NCI-H1930 (cell line): ENCODE measurements at places on chromosomes 12 and 14.

DNA sequence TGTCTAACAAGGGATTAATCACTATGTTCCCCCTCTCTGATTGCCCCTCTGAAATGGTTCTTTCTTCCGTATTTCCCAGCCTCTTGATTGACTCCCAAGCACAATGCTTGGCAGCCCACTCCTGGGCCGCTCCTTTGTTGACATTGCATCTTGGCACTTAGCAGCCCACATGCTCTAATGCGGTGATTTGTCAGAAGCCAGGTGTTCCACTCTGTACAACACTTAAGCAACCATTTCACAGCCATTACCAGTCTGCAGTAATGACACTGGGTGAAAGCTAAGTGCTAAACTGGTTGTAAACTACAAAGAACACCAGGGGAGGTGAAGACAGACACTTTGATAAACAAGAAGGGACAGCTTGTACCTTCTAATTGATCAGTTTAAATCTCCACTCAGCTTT is 353.5 kb downstream of the TMEM132D start:
- peak; percentile 78 for DNase-seq

DNA sequence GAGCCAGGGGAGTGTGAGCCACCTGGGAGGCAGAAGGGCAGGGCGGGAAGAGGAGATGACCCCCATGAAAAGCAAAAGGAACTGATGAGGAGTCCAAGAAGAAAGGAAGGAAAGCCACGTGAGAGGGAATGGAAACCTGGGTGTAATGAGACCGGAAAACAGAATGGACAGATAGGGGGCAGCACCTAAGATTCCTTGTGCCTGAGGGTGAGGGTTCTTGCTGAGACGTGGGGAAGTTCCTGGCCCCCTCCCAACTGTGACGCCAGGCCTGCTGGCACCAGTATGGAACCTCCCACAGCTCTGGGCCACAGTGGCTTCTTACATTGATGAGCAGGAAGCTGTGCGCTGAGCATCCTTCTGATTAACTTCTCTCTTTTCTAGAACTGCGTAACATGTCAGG is 30.8 kb downstream of the TTC7B start:
- DNase-seq = no peak

GRCh38 chr12:6834254-6834653 is 6.0 kb downstream of the P3H3 start:
- no peak for DNase-seq

DNA sequence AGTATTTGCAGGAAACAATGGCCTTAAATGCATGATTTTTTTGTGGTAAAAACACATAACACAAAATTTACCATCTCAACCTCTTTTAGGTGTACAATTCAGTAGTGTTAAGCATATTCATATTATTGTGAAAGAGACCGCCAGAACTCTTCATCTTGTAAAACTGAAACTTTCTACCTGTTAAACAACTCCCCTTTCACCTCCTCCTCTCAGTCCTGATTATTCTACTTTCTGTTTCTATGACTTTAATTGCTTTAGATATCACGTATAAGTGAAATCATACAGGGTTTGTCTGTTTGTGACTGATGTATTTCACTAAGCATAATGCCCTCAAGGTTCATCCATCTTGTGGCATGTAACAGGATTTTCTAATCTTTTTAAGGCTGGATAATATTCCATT is 353.4 kb downstream of the ADAMTS20 start:
- DNase-seq = no peak

GRCh38 chr14:100399052-100399849 is 76.1 kb downstream of the SLC25A47 start:
- no peak for DNase-seq

GRCh38 chr12:79524507-79525148 is 166.1 kb downstream of the PAWR start:
- DNase-seq = no peak

DNA sequence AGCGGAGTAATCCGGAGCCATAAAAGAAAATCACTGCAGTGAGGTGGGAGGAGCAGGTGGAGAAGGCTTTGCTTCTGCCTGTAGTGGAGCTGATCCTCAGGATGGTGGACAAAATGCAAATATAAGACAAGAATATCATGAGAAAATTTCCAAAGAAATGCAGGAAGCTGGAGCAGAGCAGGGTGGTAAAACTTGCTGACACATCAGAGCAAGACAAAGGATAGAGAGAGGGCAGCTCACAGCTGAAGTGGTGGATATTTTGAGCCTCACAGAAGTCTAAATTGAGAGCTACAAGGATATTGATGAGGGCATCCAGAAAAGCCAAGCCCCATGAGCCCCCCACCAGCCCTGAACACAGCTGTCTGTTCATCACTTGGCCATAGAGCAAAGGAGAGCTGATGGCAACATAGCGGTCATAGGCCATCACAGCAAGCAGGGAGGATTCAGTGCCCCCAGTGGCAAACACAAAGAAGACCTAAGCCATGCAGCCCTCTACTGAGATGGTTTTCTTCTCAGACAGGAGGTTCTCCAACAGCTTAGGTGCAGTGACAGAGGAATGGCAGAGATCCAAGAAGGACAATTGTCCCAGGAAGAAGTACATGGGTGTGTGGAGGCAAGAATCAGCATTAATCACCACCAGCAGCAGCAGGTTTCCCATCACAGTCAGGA is 30.0 kb upstream of the ANP32D start:
- DNase-seq = no peak

DNA sequence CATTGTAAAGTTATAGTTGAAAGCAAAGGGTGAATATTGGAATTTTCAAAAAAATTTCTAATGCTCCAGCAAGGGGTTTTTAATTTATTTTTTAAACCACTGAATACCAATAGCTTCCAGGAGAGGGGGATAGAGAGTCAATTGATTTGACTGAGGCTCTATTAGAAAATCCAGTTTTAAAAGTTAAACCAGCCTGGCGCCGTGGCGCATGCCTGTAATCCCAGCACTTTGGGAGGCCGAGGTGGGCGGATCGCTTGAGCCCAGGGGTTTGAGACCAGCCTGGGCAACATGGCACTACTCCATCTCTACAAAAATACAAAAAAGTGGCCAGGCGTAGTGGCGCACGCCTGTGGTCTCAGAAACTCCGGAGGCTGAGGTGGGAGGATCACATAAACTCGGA is 150.1 kb downstream of the SLC38A4 start:
- DNase-seq = no peak

- DNase-seq = no peak
Measured at GRCh38 chr12:54173906-54174471, 14.8 kb downstream of the SMUG1 start.

DNA sequence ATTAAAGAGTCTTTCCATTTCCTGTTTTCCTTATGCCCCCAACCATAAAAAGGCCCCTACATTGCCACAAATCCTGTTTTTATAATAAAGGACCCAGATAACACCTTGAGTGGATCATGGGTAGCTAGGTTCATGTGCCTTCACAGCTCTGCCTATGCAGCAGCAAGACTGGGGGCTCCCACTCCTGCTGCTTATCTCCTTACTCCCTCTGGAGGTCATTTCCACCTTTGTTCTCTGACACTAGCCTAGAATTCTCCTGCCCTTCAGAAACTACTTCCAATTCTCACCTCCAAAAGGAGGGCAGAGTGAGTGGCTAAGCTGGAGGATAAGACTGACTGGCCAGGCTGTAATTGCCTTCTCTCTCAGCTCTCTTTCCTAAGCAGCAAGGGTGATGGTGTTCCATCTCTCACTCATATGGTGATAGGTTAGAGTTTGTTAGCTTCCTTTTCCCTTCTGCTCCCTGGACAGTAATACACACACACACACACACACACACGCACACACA is 20.0 kb upstream of the STAC3 start:
- no peak for DNase-seq
